ENCODE measurements at places on chromosomes 12 and 14.

DNA sequence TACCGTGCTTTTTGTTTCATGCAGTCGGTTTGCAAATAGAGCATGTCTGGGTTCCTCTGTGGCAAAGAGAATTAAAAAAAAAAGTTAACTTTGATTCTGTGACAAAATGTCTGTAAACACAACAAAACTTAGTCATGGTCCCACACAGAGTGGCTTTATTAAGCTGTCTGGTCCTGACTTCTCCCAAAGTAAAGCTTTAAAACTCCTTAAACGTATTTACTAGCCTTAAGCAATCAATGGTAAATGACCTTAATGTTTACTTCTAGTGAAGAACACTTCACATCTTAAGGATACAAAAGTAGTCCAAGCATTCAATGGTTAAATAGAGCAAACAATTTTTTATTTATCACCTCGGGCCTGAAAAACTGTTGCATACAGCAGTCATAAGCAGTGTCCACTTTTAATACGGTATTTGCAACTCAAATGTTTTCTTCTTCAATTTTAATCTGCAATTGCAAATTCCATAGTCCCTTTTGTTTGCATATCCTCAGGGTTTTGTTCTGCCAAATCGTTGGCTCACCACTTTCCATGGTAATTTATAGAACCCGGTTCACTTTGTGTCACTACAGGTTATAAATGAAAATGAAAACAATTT is 453.0 kb upstream of the MIS18BP1 start:
- DNase-seq, result no peak

- no peak for DNase-seq
These were observed 23.1 kb downstream of the LLPH start for GRCh38 chr12:66107451-66107915.

- DNase-seq, result no peak
These were observed 133.6 kb downstream of the TTLL5 start for GRCh38 chr14:75794615-75795038.

DNA sequence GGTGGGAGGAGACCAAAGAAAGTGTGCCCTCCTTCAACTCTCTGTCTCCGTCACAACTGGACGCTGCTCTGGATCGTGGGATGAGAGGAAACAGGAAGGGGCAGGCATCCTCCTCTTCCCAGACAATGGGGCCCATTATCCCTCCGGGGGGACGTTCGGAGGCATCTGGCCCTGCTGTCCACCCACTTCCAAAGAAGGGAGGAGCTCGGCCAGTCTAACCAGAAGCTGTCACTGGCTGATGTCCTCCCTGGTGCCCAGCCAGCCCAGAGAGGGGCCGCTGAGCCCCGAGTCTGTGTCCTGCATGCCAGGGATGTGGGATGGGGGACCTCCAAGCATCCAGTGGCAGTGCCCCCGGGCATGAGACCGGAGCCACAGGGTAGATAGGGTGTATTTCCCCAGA is 39.8 kb upstream of the MEG3 start:
- DNase-seq, result no peak

DNA sequence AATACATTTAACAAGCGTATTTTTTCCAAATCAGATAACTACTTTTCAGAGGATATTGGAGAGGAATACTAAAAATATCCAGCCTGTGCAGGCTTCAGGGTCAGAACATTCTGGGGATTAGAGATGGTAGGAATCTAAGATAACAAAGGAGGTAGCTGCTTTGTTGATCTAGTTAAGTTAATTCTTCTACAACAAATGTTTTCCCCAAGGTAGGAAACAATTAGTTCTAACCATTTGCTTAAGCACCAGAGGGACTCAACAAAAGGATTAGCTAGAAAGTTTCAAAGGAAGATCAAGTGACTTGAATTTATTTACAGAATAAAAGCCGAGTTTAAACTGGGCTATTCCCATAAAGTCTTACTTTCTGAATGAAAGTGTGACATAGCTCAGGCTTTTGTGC is 524.2 kb downstream of the TMTC2 start:
- DNase-seq, result no peak

- DNase-seq, result no peak
These were observed at the start of gene SLC39A2 for GRCh38 chr14:20998674-20999366. SLC39A2 (plus strand) TSS chr14:20999293; CDS start chr14:20999447, 154 bp downstream.

GRCh38 chr12:27772328-27773049 is 7.5 kb upstream of the KLHL42 start:
- DNase-seq, result no peak

- DNase-seq, result no peak
These were observed 47.7 kb downstream of the CIT start for GRCh38 chr12:119829439-119829838.

DNA sequence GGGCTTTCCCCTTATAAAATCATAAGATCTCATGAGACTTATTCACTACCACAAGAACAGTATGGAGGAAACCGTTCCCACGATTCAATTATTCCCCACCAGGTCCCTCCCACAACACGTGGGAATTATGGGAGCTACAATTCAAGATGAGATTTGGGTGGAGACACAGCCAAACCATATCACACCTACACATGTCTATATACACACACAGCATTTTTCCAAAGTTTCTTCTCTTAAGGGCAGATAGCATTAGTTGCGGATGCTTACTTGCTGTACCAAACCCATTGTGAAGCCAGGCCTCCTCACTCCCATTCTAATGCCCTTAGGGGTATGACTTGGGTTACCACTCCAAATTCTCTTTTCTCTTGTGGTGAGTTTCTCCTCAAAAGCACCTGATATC is 104.1 kb upstream of the RAP1B start:
- no peak for DNase-seq

DNA sequence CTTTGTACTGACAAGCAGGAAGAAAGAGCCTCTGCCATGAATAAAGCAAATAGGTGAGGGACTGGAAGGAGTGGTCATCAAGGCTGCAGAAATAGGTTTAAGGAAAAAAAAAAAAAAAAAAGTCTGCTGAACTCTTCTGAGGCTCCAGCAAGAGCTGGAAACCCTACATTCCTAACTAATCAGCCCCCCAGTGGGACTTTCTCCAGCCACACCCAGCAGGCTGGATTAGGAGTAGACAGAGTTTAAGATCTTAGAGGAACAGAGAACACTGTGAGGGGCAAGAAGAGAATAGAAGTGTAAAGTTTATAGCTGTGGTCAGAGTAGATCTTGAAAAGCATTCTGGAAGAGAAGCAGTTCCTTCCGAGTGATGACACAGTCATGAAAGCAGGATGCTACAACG is 66.4 kb downstream of the ATXN2 start:
- no peak for DNase-seq

DNA sequence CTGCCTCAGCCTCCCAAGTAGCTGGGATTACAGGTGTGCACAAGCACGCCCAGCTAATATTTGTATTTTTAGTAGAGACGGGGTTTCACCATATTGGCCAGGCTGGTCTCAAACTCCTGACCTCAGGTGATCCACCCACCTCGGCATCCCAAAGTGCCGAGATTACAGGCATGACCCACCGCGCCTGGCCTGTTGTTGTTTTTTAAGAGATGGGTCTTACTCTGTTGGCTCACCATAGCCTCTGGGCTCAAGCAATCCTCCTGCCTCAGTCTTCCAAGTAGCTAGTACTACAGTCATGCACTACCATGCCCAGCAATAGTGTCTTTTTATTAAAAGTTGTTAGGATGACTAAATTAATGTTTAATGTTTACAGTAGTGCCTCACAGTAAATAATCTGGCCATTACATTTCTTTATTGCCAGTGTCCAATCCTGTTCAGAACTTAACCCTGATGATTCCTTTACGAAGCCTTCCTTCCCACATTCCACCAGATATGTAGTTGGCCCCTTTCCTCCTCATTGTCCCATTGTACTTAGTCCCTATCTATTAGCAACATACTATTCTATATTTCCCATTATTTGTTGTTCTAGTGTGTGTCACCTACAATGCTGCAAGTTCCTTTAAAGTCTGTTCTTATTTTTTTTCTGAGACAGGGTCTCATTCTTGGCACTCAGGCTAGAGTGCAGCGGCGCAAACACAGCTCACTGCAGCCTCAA is 8.8 kb upstream of the SMARCC2 start:
- DNase-seq, result no peak

- DNase-seq, result no peak
These were observed 100.1 kb downstream of the PLEKHG7 start for GRCh38 chr12:92802906-92803305.

- no peak for DNase-seq
These were observed 8.6 kb upstream of the TFCP2 start for GRCh38 chr12:51181558-51181957.

- no peak for DNase-seq
These were observed 410.3 kb downstream of the SLC6A15 start for GRCh38 chr12:84502180-84502860.

DNA sequence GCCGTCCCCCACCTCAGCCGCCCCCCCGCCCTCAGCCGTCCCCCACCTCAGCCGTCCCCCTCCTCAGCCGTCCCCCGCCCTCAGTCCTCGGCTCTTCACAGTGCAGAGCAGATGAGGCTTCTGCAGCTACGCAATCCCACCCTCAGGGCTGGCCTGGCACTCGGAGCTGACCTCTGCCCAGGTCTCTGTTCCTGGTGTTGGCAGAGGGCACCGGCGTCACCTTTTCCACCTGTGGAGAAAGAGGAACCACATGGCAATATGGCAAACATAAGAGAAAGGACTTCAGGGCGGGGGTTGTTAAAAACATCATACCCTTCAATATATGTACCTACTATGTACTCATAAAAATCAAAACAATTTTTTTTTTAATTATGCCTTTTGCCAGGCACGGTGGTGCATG is 45.8 kb downstream of the MLXIP start:
- DNase-seq, result no peak

- no peak for DNase-seq
These were observed 845 bp upstream of the RARG start for GRCh38 chr12:53232646-53233461.

DNA sequence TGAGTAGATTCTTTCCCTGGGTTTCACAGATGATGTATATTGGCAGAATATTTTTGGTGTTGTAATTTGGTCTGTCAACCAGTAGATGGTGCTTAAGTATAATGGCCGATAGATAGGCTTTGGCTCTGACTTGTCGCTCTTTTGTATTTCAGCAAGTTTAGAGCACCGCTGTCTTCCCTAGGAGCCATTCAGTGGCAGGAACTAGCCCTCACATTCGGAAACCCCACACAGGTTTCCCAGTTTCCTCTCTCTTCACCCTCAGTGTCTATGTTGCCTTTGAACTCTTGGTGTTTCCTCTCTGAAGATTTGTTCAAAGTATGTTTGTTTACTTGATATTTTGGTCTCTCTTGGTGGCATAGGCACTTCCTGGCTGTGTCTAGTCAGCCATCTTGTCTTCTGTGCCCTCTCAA is 102.2 kb downstream of the GPHN start:
- no peak for DNase-seq

DNA sequence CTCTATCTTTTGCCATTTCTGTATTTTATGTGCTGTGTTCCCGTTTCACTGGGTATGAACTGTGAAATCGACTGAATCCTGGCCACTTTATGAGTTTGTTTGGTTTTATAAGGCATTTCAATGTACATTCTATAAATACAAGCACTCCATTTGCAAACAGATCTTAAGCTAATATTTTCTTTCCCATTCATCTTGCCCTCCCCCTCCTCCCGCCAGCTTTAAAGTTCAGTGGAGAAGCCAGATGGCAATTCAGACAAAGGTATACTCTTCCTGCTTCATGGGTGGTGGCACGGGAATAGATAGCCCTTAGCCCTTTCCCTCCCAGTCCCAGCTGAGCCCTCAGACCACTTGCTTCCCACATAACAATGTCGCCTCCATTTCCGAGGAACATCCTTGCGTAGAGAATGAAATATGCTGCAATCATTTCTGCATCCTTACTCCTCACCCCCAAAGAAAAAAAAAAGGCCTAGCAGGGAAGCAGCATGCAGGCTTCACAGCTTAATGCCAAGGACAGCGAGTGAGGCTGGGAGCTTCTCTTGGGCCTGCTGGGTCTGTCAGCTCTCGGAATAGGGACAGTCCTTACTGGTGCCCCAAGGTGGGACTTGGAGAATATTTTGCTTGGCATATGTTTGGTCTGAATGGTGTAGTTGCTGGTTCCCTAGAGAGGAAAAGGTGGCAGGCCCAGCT is 52.8 kb upstream of the SRSF5 start:
- DNase-seq, result no peak

GRCh38 chr12:95118788-95119179 is 45.4 kb upstream of the NR2C1 start:
- DNase-seq, result no peak

GRCh38 chr12:119262388-119262787 is 72.1 kb upstream of the CCDC60 start:
- no peak for DNase-seq

DNA sequence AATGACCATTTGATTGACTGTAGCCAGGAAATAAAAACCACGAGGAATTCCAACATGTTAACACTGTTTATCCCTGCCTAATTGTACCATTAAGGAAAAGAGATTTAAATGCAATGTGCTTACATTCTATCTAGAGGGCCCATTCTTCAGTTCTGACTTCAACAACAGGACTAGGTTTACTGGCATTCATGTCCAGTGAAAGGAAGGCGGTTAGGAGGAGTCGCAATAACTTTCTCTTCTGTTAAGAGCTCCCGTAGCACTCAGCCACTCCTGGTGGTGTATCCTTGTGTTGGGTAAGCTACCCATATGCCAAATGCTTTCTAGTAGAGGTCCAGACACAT is 154.7 kb downstream of the STXBP6 start:
- no peak for DNase-seq

DNA sequence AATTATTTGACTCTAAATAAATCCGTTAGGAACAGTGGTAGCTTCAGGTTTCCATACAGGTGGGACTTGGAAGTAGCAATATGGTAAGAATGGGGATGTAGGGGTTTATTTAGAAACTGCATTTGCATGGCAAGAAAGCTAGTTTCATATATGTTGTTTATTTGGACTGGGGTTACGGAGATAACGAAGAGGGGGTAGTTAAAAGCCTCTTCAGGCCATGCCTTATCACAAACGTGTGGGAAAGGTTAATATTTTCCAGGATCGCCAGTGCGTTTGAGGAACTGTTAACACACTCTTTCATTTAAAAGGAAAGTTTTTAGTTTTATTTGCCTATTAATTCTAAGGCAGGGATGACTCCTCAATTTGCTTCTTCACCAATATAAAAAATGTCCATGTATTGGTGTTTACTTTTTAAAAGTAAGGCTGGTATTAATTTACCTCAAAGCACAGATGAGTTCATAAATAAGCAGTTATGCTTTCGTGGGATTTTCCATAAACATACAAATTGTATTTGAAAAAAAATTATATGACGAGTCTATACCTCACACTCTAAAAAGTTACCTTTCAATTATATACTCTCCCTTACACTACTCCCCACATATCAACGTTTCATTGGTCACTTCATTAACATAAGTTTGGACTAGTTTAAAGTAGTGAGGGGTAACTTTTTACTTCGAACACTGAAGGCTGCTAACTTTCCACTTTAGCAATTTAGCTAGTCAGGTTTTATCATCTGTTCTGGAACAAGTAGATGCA is 814 bp downstream of the RAB2B start:
- no peak for DNase-seq

Data from stimulated activated CD8-positive, alpha-beta memory T cell treated with anti-CD3 and anti-CD28 coated beads, Interleukin-2, amount 100 ng/mL, for 1 hour (primary cell).